Calu3 (cell line): ENCODE measurements at places on chromosomes 1 and 21. TPM values are rescaled to one million over a fixed set of nuclear protein-coding genes. Genes with fewer than 3 reads are reported as not detected.

The THEM4 gene
- total RNA-seq: 17.2 and 18.6 TPM in 2 replicates

The ZBED6 gene
- total RNA-seq: 32.8 and 35.6 TPM in 2 replicates

The SMIM1 gene
- 2.7 and 4.2 TPM in 2 replicates for total RNA-seq

The SAMD13 gene
- total RNA-seq: 1.7 and 1.8 TPM in 2 replicates

The CR1L gene
- total RNA-seq: not detected in 2 replicates

- no peaks in the 10 kb centered on the region for H3K36me3 ChIP-seq
- H3K27me3 ChIP-seq: no peaks in the 10 kb centered on the region
- H3K4me3 ChIP-seq: no peak overlapping the region
- DNase-seq: no peak
- no peaks in the 10 kb centered on the region for H3K4me1 ChIP-seq
These were observed 226.4 kb downstream of the GREM2 start for GRCh38 chr1:240385551-240385950.

DNA sequence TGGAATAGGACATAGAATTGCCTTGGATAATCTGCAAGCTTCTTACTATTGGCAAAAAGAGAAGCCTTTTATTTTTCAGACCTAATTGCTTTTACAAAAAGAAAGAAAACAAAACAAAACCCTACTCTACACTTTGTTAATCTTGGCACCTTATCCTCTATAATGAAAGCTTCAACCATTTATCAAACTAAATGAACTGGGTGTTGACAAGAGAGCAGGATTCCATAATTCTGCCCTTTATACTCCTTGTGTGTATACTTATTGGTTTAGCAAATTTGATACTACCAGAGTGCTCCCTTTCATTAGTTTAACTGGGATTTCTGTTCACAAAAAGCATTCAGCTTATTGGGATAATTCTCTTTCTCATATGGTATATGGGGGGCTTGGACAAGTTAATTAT is 3.0 kb upstream of the TMCC2 start:
- H3K36me3 ChIP-seq: peaks cover 11% of the 10 kb centered on the region
- no peak for DNase-seq
- peaks cover 28% of the 10 kb centered on the region for H3K4me1 ChIP-seq

DNA sequence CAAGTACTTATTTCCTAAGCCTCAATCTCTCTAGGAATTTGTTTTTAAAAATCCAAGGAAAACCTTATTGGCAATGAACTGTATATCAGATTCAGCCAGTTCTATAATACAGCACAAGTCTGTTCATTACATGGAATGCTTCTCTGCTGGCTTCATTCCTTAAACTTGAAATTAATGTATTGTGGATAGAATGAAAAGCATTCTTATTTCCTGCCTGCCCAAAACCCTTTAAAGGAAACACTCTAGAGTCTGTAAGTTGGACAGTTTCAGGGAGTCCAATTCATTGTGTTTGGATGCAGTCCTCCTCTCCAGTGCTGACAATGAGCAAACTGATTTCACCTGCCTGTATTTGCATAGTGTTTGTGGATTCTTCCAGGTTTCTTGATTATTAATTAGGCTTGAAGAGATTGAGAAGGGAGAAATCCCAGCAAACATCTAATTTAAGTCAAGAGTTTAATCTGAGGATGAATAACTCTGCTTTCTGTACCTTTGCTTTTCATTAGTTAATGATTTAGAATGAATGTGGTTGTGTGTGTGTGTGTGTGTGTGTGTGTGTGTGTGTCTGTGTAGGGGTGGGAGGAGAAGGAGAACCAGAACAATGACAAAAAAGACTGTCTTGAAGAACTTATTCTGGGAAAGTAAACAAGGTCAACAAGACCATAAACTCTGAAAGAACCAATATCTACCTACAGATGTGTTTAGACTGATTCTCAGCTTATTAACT is 61.2 kb downstream of the CACHD1 start:
- DNase-seq: no peak
- no peak overlapping the region for H3K27ac ChIP-seq
- H3K4me3 ChIP-seq: no peak overlapping the region
- no peaks in the 10 kb centered on the region for H3K4me1 ChIP-seq

- no peak for DNase-seq
- H3K27ac ChIP-seq: no peak overlapping the region
- no peaks in the 10 kb centered on the region for H3K36me3 ChIP-seq
- H3K27me3 ChIP-seq: peaks cover 39% of the 10 kb centered on the region
These were observed 25.3 kb upstream of the TTC34 start for GRCh38 chr1:2826736-2827292.

DNA sequence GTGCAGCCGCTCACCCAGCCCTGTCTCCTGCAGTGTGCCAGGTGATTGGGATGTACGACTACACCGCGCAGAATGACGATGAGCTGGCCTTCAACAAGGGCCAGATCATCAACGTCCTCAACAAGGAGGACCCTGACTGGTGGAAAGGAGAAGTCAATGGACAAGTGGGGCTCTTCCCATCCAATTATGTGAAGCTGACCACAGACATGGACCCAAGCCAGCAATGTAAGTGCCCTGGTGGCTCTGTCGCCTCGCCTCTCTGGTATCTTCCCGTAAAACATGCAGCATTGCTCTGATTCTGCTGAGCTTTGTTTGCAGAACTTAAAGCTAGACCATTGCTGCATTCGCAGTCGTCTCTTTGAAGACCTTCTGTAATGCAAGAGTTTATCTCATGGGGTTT is 79.2 kb downstream of the ATP5PO start:
- H3K27me3 ChIP-seq: no peaks in the 10 kb centered on the region
- no peak for DNase-seq
- no peak overlapping the region for H3K27ac ChIP-seq
- H3K4me3 ChIP-seq: no peak overlapping the region
- H3K36me3 ChIP-seq: peaks cover 11% of the 10 kb centered on the region

DNA sequence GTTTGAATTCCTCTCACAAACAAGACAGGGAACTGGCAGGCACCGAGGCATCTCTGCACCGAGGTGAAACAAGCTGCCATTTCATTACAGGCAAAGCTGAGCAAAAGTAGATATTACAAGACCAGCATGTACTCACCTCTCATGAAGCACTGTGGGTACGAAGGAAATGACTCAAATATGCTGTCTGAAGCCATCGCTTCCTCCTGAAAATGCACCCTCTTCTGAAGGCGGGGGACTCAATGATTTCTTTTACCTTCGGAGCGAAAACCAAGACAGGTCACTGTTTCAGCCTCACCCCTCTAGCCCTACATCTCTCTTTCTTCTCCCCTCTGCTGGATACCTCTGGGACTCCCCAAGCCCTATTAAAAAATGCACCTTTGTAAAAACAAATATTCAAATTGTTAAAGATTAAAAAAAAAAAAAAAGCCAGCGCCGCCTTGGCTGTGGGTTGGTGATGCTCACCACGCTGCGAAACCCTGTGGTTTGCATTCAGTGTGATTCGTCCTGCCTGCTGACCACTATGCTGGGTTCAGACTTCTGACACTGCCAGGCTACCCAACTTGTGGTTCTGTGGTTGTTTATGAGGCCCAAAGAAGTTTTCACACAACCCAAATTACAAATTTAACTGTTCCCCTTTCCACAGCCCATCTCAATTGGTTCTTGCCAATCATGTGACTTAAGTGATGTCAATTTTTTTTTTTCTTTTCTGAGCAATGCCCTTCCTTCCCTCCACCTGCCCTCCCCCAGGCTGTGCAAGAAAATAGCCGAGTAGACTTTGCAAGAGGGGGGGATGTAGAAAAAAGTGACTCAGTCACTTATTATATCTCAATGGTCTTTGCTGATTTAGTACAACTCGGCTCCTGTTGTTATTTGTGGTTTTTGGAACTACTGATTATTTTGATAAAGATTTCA is at the start of gene RUNX1:
TSS of gene RUNX1 (minus strand) at position 597 of the 912 bp plus-strand sequence.
- H3K4me1 ChIP-seq: peaks cover 43% of the 10 kb centered on the region
- no peaks in the 10 kb centered on the region for H3K27me3 ChIP-seq
- H3K36me3 ChIP-seq: peaks cover 32% of the 10 kb centered on the region
- peak within 1 kb of the TSS; percentile 58 for H3K4me3 ChIP-seq
- peak within 1 kb of the TSS; percentile 81 for H3K27ac ChIP-seq

DNA sequence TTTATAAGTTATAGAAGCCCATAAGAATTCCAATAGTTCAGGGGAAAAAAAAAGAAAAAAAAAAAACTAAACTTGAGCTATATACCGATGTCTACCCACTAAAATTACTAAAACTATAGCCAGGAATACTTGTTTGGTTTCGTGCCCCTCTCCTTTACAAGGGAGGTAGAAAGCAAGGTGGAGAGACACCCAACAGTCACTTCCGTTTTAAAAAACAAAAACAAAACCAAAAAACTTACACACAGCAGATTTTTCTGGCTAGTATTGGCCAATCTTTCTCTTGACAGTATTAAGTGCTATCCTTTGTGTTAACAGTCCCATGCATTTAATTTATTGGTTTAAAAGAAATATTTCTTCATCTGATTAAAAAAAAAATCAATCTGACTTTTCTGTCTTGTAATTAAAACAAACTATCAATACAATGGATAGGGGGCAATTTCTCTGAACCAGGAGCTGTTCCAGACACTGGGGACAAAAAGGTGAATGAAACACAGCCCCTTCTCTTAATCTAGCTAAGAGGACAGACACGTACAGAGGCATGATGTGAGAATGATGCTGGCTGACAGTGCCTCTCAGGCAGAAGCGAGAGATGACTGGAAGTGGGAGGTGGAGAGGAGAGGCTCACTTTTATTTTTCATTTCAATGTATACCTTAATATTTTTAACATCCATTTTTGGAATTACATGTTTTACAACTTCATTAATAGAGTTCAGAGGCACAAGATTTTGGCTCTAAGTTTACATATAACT is 214.8 kb downstream of the RERE start:
- no peaks in the 10 kb centered on the region for H3K27me3 ChIP-seq
- peaks cover 13% of the 10 kb centered on the region for H3K4me1 ChIP-seq
- DNase-seq: no peak
- H3K36me3 ChIP-seq: peaks cover 4% of the 10 kb centered on the region
- H3K27ac ChIP-seq: no peak overlapping the region
- H3K4me3 ChIP-seq: no peak overlapping the region

DNA sequence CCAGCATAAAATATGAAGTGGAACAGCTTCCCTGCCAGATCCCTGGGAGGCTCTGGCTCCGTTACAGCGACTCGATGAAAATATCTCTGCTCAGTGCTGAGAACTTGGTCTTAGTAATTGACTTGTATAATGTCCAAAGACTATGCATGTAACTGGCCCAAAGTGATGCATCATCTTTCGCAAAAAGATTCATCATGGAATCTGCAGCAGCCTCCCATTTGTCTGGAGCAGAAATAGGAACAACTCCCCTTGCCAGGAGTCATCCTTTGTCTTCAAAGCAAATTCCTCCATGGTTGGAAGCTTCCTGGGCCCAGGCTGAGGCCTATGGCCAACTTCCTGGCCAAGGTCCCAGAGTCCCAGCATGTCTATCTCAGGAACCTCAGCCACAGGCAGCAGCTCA is 16.9 kb upstream of the SLC6A17 start:
- H3K4me1 ChIP-seq: peaks cover 23% of the 10 kb centered on the region
- peaks cover 3% of the 10 kb centered on the region for H3K27me3 ChIP-seq
- no peaks in the 10 kb centered on the region for H3K36me3 ChIP-seq
- no peak overlapping the region for H3K27ac ChIP-seq
- DNase-seq: no peak

GRCh38 chr1:159860456-159860855 is 2.0 kb downstream of the VSIG8 start:
- H3K27me3 ChIP-seq: peaks cover 39% of the 10 kb centered on the region
- H3K4me3 ChIP-seq: no peak overlapping the region
- H3K4me1 ChIP-seq: no peaks in the 10 kb centered on the region
- no peak overlapping the region for H3K27ac ChIP-seq
- H3K36me3 ChIP-seq: no peaks in the 10 kb centered on the region

GRCh38 chr1:202144402-202145067 is at the start of gene ARL8A:
TSS of gene ARL8A (minus strand) at chr1:202144737. CDS start at chr1:202144572, 165 bp downstream.
- DNase-seq: peak; percentile 79
- H3K27ac ChIP-seq: peak within 1 kb of the TSS; percentile 66
- no peaks in the 10 kb centered on the region for H3K27me3 ChIP-seq
- H3K4me1 ChIP-seq: peaks cover 12% of the 10 kb centered on the region
- H3K4me3 ChIP-seq: peak within 1 kb of the TSS; percentile 79

DNA sequence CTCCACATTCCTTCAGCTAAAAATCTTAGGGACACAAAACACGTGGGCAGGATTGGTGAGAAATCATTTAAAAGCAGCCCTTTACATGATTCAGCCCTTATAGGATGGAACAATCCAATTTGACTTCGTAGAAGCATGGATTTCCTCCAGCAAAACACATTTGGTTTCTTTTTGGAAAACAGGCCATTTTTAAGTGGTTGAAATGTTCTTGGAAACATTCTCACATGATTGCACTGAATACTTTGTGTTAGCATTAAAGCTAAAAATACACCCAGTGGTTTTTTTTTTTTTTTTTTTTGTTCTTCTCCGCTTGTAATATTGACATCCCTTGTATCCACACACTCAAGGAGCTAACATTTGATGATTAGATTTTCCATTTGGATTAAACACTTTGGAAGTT is 42.1 kb upstream of the ABCG1 start:
- no peak overlapping the region for H3K27ac ChIP-seq
- DNase-seq: no peak
- no peak overlapping the region for H3K4me3 ChIP-seq
- H3K4me1 ChIP-seq: no peaks in the 10 kb centered on the region
- H3K36me3 ChIP-seq: no peaks in the 10 kb centered on the region
- H3K27me3 ChIP-seq: peaks cover 23% of the 10 kb centered on the region

DNA sequence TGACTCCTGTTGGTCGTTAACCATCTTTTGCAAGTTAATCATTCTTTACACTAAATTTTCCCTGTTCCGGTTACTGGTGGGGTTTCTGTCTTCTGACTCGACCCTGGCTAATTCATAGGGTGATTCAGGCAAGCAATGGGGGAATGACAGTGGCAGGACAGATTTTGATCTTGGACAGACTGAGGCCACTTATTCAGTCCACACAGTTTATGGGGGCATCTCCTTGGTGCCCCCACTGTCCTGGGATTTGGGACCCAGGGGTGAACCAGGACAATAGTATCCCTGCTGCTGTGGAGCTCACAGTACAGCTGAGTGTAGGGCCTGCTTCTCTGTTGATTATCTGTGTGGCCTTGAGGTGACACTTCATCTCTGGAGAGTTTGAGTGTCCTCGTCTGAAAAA is 540.4 kb downstream of the MATN1 start:
- no peak for DNase-seq
- no peaks in the 10 kb centered on the region for H3K36me3 ChIP-seq
- H3K27ac ChIP-seq: no peak overlapping the region
- H3K27me3 ChIP-seq: peaks cover 46% of the 10 kb centered on the region

DNA sequence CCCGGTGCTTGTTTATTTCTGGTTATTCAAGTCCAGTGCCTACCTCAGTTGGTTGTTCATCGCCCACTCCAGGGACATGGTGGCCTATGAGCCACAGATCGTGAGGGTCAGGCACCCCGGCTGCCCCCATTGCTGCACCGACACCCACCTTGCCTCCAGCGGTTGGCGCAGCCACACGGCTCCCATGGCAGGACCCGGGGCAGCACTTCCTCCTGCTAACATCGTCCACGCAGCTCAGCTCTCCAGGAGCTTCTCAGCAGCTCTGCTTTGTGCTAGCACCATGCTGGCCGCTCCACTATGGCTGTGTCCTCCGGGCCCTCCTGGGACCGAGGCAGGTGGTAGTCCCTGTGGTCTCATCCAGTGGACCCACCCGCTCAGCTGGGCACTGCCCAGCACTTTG is 13.9 kb upstream of the PRKCZ start:
- no peaks in the 10 kb centered on the region for H3K4me1 ChIP-seq
- H3K36me3 ChIP-seq: no peaks in the 10 kb centered on the region
- H3K4me3 ChIP-seq: no peak overlapping the region
- peaks cover 46% of the 10 kb centered on the region for H3K27me3 ChIP-seq
- DNase-seq: no peak
- H3K27ac ChIP-seq: no peak overlapping the region
